ENCODE measurements at places on chromosomes 5 and 9. TPM values are rescaled to one million over a fixed set of nuclear protein-coding genes. Genes with fewer than 3 reads are reported as not detected.
A peak's percentile ranks its signal among the peaks of the same experiment; 100 is the strongest.

DNA sequence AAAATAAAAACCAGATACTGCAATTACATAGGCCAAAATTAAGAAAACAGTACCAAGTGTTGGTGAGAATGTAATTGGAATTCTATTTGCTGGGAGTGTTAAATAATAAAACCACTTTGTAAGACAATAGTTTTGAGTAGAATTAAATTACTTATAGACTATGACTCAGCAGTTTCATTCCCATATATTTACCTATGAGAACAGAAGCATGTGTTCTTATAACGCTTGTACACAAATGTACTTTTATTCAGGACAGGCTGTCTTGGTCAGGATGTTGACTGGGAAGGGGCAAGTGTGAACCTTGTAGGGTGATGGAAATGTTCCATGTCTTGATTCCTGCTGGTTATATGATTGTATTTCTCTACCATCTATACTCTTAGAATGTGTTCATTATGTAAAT lies 56.3 kb downstream of the ERBIN start:
- H3K4me3 ChIP-seq: no peak overlapping the region
- peaks cover 3% of the 10 kb centered on the region for H3K4me1 ChIP-seq

DNA sequence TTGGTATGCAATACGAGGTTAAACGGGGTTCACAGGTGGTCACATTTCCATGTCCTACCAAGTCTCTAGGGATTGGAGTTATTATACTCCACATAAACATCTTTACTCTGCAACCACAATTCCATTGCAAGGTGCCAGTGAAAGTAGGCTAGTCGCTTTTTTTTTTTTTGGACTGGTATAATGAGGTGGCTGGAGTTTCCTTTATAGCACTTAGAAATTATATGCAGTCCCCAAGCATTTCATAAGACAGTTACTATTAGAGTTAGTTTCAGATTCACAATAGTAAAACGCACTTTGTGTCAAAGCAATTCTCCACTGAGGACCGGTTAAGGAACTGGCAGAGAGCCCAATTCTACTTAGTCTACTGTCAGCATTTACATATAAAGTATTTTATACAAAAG lies 1.4 kb downstream of the MEF2C start:
- H3K36me3 ChIP-seq: no peaks in the 10 kb centered on the region
- H3K27ac ChIP-seq: peak overlapping the region; percentile 74
- H3K4me3 ChIP-seq: peak overlapping the region; percentile 53
- DNase-seq: no peak
- H3K4me1 ChIP-seq: no peaks in the 10 kb centered on the region

DNA sequence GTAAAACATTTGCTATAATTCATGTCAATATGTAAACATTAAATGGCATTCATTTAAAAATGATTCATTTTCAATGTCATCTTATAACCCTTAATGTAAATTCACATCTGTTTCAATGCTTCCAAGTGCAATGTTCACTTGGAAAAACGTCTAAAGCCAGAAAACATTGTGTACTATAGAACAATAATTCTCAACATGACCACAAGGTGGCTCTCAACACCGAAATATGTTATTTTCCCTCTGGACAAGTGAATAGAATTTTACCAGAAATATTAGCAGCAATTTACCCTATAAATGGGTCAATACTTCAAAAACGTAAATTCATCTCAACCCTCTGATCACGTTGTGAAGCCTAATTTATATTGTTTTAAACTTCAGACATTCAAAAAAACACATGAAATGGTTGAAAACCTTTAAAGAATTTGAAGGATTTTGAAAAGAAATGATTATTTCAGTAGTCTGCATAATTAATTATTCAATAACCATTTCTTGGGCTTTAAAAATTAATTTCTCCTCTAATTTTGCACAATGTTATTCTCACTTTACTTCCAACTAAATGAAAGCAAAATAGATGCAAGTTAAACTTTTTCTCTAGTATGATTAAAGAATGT lies 11.0 kb downstream of the CDH10 start:
- no peaks in the 10 kb centered on the region for H3K36me3 ChIP-seq
- no peak overlapping the region for H3K4me3 ChIP-seq
- H3K27ac ChIP-seq: no peak overlapping the region
- H3K27me3 ChIP-seq: no peaks in the 10 kb centered on the region

DNA sequence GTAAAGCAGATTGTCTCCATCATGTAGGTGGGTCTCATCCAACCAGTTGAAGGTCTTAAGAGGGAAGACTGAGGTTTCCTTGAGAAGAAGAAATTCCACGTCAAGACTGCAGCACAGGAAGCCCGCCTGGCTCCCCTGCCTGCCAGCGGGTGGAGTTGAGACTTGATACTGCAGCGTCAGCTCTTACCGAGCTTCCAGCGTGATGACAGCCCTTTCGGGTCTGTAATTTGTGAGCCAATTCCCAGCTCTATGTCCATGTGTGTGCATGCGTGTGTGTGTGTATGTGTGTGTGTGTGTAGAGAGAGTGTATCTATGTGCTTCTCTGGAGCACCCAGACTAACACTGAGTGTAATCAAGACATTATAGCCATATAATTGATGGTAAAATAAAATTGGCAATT lies 379.7 kb upstream of the IRX2 start:
- no peaks in the 10 kb centered on the region for H3K4me1 ChIP-seq
- H3K27ac ChIP-seq: no peak overlapping the region
- no peaks in the 10 kb centered on the region for H3K36me3 ChIP-seq
- DNase-seq: no peak

GRCh38 chr5:92548346-92548745 lies 1032.7 kb downstream of the NR2F1-AS1 start:
- no peaks in the 10 kb centered on the region for H3K4me1 ChIP-seq
- no peak overlapping the region for H3K4me3 ChIP-seq
- no peak overlapping the region for H3K27ac ChIP-seq
- H3K27me3 ChIP-seq: no peaks in the 10 kb centered on the region
- no peaks in the 10 kb centered on the region for H3K36me3 ChIP-seq
- no peak for DNase-seq

GRCh38 chr5:126683912-126684311 lies 83.2 kb downstream of the PHAX start:
- H3K4me1 ChIP-seq: no peaks in the 10 kb centered on the region
- peaks cover 8% of the 10 kb centered on the region for H3K27me3 ChIP-seq
- no peak for DNase-seq
- H3K36me3 ChIP-seq: no peaks in the 10 kb centered on the region

- no peak for DNase-seq
- H3K4me3 ChIP-seq: no peak overlapping the region
- no peaks in the 10 kb centered on the region for H3K36me3 ChIP-seq
- no peaks in the 10 kb centered on the region for H3K27me3 ChIP-seq
Observed at GRCh38 chr5:110475529-110475928, 250.9 kb downstream of the TMEM232 start.

The MARCOL gene
- not detected for total RNA-seq

DNA sequence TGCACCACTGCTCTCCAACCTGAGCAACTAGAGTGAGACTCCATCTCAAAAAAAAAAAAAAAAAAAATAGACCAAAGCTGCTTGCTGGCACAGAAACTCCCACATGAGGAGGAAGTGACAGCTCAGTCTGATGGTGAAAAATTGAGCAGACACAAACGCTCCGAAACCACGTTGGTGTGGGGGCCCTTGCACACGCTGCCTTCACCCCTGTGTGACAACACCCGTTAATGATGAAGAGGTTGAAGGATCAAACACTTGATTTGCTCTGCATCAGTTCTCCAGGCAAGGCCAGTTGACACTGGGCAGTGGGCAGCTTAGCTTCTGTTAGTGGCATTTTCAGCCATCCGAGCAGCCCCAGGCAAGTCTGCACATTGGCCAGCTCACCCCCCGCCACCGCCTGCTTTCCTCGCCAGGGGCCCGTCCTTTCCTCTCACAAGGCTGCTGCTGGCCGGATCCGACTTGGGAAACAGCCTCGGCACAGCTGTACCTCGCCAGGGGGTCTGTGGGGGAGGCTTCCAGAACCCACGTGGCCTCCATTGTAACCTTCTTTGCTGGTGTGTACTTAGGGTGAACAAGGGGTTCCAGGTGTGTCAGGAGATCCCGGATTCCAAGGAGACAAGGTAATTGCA lies 79.8 kb downstream of the COL27A1 start:
- no peaks in the 10 kb centered on the region for H3K4me1 ChIP-seq
- no peak overlapping the region for H3K27ac ChIP-seq
- no peaks in the 10 kb centered on the region for H3K36me3 ChIP-seq

The SPINK5 gene
- total RNA-seq: 3.7 TPM

The QRFP gene
- 1.0 TPM for total RNA-seq

GRCh38 chr5:136034984-136035383 lies 6.2 kb downstream of the TGFBI start:
- no peaks in the 10 kb centered on the region for H3K36me3 ChIP-seq
- no peak overlapping the region for H3K27ac ChIP-seq
- no peaks in the 10 kb centered on the region for H3K27me3 ChIP-seq
- no peak for DNase-seq
- H3K4me1 ChIP-seq: no peaks in the 10 kb centered on the region

- no peaks in the 10 kb centered on the region for H3K27me3 ChIP-seq
- DNase-seq: peak; percentile 76
- peak overlapping the region; percentile 53 for H3K27ac ChIP-seq
- H3K4me3 ChIP-seq: peak overlapping the region; percentile 32
- H3K36me3 ChIP-seq: no peaks in the 10 kb centered on the region
Observed at GRCh38 chr9:2241836-2242741, 226.9 kb downstream of the SMARCA2 start.

The C9 gene
- not detected for total RNA-seq

DNA sequence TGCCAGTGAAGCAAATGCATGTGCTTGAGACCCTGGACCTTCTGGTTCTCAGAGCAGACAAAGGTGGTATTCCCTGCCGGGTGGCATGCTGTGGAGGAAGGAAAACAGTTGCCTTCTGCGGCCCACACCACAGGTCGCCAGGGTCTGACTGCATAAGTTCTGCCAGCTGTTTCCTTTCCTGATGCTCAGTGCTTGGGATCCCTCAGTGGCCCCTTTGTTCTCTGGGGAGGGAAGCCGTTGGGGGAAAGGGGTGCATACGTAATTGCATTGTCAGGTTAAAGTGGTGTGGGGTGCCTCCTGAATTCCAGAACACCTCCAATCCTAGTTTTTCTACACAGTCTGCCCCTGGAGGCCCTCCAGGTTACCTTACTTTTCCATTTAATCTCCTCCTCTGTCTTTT lies 43.1 kb upstream of the SLC2A8 start:
- H3K36me3 ChIP-seq: no peaks in the 10 kb centered on the region
- H3K4me1 ChIP-seq: no peaks in the 10 kb centered on the region
- H3K27ac ChIP-seq: no peak overlapping the region
- DNase-seq: no peak
- no peak overlapping the region for H3K4me3 ChIP-seq
- no peaks in the 10 kb centered on the region for H3K27me3 ChIP-seq

DNA sequence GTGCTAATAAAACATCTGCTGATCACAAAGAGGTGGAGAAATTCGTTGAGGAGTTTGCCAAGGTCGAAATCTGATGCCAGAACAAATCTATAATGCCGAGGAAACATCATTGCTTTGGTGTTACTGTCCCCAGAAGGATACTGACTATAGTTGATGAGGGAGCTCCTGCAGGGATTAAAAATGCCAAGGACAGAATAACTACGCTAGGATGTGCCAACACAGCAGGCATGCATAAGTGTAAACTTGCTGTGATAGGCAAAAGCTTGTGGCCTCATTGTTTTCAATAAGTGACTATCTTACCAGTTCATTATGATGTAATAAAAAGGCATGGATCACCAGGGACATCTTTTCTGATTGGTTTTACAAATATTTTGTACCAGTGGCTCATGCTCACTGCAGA lies 66.8 kb upstream of the ADCY2 start:
- DNase-seq: no peak
- H3K27ac ChIP-seq: no peak overlapping the region
- H3K27me3 ChIP-seq: no peaks in the 10 kb centered on the region
- H3K36me3 ChIP-seq: no peaks in the 10 kb centered on the region

- H3K4me3 ChIP-seq: no peak overlapping the region
- no peaks in the 10 kb centered on the region for H3K36me3 ChIP-seq
- H3K27me3 ChIP-seq: no peaks in the 10 kb centered on the region
- no peaks in the 10 kb centered on the region for H3K4me1 ChIP-seq
- no peak for DNase-seq
Observed at GRCh38 chr5:149878371-149878770, 66.2 kb downstream of the PDE6A start.

- no peaks in the 10 kb centered on the region for H3K36me3 ChIP-seq
- H3K27ac ChIP-seq: no peak overlapping the region
Observed at GRCh38 chr9:89597711-89598362, 7.0 kb upstream of the GADD45G start.

GRCh38 chr5:67028941-67029340 lies 167.7 kb downstream of the CD180 start:
- H3K27me3 ChIP-seq: no peaks in the 10 kb centered on the region
- no peak overlapping the region for H3K4me3 ChIP-seq
- no peak for DNase-seq
- H3K27ac ChIP-seq: no peak overlapping the region
- no peaks in the 10 kb centered on the region for H3K36me3 ChIP-seq

The TTC39B gene
- total RNA-seq: 4.2 TPM

DNA sequence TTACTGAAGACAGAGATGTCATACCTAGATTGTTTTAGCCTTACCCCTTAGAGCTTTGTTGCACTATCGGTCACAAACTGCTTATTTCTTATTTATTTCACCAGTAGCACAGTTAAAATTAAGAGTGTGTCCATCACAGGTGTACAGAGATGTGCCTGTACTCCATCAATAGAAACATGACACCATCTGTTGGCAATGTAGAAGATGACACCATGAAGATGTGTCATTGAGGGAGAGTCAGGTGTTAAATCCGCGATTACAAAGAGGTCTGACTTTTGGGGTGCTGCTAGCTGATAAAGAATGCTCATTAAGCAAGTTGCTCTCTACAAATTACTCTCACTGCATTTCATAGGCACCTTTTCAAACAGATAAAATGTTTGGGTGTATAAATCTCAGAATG lies 164.4 kb downstream of the SMARCA2 start:
- H3K4me1 ChIP-seq: no peaks in the 10 kb centered on the region
- H3K27me3 ChIP-seq: no peaks in the 10 kb centered on the region
- H3K4me3 ChIP-seq: no peak overlapping the region
- no peaks in the 10 kb centered on the region for H3K36me3 ChIP-seq
- DNase-seq: no peak

- H3K27me3 ChIP-seq: peaks cover 2% of the 10 kb centered on the region
- no peaks in the 10 kb centered on the region for H3K36me3 ChIP-seq
- DNase-seq: no peak
- H3K27ac ChIP-seq: no peak overlapping the region
Observed at GRCh38 chr5:79873187-79873586, 117.9 kb downstream of the MTX3 start.

GRCh38 chr5:154287136-154287535 lies 96.6 kb downstream of the GALNT10 start:
- peaks cover 3% of the 10 kb centered on the region for H3K4me1 ChIP-seq
- H3K27ac ChIP-seq: peak overlapping the region; percentile 10
- peak; percentile 34 for DNase-seq
- no peaks in the 10 kb centered on the region for H3K27me3 ChIP-seq

The NMUR2 gene
- 7.0 TPM for total RNA-seq
